ENCODE measurements at places on chromosomes 6 and 20.

GRCh38 chr6:145485288-145485687 lies 250.0 kb downstream of the EPM2A start:
- no peak for DNase-seq

DNA sequence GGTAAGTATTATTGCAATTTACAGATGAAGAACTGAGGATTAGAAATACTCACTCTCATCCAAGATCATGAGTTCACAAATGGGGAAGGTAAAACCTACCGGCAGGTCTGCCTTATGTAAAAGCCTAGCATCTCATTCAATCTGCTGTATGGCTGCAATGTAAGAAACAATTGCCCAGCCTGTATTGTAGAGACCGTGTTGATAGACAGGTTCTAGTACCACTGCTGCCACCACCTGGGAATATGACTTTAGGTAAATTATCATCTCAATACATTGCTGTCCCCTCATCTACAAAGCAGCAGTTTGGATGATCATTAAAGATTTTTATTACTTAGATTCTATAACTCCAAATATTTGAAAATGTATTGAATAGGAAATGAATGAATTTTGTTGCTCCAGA lies 23.3 kb upstream of the ARHGAP18 start:
- DNase-seq = no peak

- DNase-seq = no peak
Measured at GRCh38 chr6:3616565-3617176, 134.8 kb downstream of the PXDC1 start.

GRCh38 chr6:3414327-3415081 lies 42.3 kb downstream of the SLC22A23 start:
- no peak for DNase-seq

DNA sequence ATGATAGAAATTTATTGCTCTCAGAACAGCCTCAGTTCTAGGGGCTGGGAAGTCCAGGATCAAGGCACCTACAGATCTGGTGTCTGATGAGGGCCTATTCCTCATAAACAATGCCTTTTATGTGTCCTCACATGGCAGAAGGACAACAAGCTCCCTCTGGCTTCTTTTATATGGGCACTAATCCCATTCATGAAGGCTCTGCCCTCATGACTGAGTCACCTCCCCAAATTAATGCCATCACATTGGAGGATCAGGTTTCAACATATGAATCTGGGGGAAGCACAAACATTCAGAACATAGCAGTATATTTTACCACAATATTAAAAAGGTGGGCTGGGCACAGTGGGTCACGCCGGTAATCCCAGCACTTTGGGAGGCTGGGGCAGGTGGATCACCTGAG lies 58.5 kb upstream of the CCN6 start:
- DNase-seq = no peak

DNA sequence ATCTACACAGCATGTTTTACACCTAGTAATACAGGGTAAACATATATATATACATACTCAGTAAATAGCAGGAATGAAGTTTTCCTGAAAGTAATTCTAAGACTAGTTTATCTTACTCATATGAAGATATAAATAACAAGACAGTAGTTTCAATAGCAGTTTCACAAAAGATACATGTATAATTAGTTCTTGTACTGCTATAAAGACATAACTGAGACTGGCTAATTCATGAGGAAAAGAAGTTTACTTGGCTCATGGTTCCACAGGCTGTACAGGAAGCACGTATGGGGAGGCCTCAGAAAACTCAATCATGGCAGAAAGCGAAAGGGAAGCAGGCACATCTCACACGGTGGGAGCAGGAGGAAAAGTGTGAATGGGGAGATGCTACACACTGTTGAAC lies 16.9 kb downstream of the RARS2 start:
- DNase-seq = no peak

Measured in activated naive CD4-positive, alpha-beta T cell treated with Interleukin-2 at 50 U/mL for 16 hours (primary cell).